ENCODE measurements at places on chromosomes 5 and 9. TPM values are rescaled to one million over a fixed set of nuclear protein-coding genes. Genes with fewer than 3 reads are reported as not detected.

LURAP1L gene
- total RNA-seq: 18.6 TPM

PKD2L2 gene
- not detected for total RNA-seq

DHFR gene
- 48.5 TPM for total RNA-seq

SLC6A19 gene
- 0.01 TPM for total RNA-seq

PHF24 gene
- total RNA-seq: 0.10 TPM

Measured in A549 treated with CORT108297 at 1 μM for 4 hours (cell line).